ENCODE measurements at places on chromosomes 3 and 15.

DNA sequence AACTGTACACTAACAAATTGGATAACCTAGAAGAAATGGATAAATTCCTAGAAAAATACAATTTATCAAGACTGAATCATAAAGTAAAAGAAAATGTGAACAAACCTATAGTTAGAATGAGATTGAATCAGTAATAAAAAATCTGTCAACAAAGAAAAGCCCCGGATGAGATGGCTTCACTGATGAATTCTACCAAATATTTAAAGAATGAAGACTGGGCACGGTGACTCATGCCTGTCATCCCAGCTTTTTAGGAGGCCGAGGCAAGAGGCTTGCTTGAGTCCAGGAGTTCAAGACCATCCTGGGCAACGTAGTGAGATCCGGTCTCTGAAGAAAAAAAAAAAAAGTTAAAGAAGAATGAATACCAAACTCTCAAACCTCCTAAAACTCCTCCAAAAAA lies 17.7 kb upstream of the AP4E1 start:
- no peak for DNase-seq

DNA sequence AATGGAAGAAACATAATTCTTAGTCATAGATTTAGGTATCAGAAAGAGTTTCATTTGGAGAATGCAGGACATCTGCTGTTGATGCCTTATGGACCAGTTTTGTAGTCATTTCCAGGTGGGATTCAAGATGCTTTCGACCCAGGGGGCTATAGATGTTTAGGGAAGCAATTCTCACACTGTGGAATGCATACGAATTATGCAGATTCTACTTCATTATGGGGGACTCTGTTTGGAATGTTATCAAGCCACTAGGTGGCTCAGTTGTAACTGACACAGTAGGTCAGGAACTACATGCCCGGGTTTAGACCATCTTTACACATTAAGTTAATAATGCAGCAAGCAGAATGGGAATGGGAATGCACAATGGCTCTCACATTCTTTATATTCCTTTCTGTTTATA lies 1359.8 kb downstream of the ZPLD1 start:
- no peak for DNase-seq

GRCh38 chr3:9183811-9184460 lies 65.5 kb downstream of the SRGAP3 start:
- no peak for DNase-seq

DNA sequence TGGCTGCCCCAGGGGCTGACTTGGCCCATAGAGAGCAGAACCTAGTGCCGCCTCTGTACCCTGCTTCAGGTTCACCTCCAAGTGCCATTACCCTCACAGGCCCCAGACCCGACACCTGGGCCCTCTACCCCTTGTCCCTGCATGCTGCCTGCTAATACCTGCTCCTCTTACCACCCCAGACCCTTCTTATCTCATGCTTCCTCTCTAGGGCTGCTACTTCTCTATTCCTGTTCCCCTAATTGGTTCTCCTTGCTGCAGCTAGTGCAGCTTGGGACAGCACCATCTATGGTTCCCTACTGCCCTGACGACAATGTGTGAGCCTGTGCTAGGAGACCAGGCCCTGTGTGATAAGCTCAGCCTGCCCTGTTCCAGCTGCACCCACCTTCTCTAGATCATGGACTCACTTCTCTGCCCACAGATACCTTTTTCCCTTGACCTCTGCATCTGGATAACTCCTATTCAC lies 15.3 kb downstream of the HDAC11 start:
- DNase-seq, result no peak

- DNase-seq, result no peak
Measured at GRCh38 chr3:33602829-33603228, 115.2 kb downstream of the CLASP2 start.

DNA sequence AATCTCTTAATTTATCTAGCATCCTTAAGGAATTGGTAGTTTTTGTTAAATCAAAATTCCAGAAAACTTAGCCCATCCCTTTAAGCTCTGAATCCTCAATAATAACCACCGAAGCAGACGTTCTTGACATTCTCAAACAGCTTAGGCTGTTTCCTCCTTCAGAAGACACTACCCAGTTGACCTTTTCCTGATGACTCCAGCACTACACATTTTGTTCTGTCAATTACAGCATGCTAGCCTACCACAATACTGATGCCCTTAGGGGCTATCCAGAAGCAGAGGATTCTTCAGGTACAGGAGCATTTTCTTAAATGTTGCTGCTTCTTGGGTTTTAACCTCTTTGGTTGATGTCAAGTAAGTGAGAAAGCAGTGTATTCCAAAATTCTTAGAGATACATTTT lies 33.4 kb downstream of the ETV5 start:
- no peak for DNase-seq

DNA sequence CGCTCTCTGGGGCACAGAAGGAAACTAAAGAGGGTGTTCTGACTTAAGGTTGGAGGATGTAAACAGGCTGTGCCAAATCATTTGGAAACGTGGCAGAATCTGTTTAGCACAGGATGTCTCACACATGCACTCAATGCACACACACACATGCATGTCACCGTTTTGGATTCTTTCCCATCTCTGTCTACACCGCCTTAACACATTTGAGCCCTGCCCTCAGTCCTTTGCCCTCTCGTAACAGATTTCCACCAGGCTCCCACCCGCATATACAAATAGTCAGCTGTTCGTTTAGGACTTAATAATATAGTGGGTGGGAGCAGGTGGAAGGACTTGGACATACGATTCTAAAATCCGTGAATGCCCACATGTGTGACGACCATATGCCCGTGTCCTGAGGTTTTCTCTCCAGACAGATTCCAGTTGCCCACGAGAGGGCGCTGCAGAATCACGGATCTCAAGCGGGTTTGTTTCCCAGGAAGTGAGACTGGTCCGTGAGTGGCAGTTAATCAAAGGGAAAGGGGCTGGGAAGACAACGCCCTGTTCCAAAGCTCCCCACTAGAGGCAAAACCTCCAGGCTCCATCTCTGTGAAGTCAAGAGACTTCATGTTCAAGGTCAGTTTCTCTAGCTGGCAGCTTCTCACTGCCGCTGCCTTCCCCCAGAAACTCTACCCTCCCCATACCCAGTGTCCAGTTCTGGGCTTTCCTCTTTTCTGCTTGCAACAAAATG lies 44.5 kb downstream of the NOX5 start:
- peak; percentile 79 for DNase-seq

GRCh38 chr3:103644450-103644849 lies 1209.6 kb downstream of the ZPLD1 start:
- no peak for DNase-seq

DNA sequence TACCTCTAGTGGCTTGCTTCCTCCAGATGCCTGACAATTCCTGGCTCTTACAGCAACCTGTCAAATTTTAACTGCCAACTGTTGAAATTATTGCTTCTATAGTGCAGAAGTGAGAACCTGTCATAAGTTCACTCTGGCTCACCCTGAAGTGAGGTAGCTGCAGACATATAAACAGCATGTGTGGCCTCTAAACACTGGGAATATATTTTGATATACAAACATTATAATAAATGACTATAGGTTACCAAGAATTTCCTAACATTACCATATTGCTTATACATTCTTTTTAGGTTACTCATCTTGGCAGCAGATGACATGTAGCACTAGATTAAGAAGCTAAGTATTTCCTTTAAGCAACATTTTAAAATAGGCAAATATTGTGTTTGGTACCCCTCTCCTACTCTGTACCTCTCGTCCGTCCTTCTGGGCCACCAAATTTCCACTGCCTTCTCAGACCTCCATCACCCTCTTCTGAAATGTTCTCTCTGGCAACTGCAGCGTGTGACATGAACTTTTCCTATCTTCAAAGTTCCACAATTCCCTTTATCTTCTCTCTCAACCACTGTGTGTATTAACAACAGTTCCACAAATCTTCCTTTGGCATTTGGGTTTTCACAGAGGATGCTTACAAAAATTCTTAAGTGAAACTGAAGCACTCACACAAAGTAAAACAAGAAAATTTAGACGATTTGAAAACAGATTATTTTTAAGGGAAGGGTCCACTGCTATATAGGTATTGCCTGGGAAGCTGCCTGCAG lies 15.3 kb upstream of the XXYLT1 start:
- no peak for DNase-seq

DNA sequence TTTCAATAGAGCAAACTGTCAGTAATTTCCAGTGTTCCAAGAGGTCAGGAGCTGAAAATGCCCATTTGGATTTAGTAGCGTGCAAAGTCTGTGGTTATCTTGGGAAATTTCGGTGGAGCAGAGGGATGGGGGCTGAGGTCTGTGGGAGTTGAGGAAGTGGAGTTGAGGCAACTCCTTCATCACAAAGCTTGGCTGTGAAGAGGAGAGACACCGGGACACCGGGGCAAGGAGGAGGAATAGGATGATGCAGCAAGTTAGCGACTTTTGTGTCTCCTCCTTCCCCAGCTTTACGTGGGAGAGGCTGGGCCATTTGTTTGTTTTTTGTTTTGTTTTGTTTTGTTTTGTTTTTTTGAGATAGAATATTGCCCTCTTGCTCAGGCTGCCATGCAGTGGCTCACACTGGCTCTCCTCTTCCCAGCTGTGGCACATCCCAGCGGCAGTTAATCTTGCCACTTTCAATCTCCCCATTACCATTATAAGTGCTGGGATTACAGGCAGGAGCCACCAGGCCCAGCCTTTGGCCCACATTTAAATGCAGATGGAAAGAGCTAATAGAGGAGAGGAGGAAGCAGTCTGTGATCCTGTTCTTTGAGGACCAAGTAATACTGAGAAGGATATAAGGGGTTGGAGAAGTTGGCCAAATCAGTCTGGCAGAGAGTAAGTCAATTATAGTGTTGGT lies 47.1 kb downstream of the CRTC3 start:
- DNase-seq, result no peak

- DNase-seq, result no peak
Measured at GRCh38 chr3:31361371-31362273, 171.1 kb upstream of the STT3B start.

DNA sequence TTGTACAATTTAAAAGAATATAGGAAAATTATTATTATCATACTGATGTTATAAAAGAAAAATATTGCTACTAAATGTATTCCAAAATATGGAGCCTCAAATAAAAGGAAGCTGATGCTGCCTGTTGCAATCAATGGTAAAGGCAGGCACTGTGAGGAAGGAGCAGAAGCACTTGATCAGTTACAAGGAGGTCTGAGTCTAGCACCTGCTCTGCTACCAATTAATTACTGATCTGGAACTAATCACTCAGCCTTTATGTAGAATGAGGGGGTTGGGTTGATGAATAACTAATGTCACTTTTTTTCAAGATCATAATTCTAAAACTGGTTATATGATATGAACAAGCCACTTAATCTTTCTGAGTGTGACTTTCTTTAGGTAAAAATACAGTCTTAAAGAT lies 5.5 kb downstream of the ADGRG7 start:
- DNase-seq, result no peak

- DNase-seq, result no peak
Measured at GRCh38 chr15:51405693-51406523, 64.5 kb downstream of the GLDN start.

GRCh38 chr3:15450438-15451215 lies 23.2 kb downstream of the EAF1 start:
- no peak for DNase-seq

DNA sequence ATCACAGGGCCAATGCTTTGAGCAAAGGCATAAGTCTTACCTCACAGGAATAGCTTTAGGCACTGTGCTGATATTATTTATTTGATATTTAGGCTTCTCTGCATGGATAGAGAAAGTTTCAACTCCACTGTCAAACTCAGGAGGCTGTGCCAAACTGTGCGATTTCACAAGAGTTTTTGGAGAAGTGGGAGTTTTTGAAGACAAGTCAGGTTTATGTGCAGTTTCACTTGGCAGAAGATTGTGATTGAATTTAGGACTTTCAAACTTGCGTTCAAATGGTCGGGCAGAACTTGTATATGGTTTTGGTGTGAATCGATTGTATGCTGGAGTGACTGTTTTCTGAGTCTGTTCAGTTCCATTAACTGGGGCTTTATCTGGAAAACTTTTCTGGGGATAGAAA lies 113.7 kb downstream of the TJP1 start:
- DNase-seq, result no peak

DNA sequence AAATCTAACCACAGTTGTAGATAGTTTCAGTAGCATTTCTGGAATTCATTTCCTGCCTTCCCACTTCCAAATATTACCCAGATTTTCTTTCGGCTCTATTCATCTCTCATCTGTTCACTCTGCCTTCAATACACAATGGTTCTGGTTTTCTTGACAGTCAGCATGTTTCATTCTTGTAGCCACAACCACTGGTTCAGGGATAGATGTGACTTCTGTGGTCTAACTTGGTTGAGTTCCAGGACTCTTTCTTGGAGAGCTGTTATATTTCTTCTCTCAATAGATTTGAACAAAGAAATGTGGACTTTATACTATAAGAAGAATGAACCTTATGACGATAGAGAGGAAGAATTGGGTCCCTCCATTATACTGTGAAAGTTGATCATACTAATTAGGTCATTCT lies 228.8 kb downstream of the NSUN3 start:
- no peak for DNase-seq

- no peak for DNase-seq
Measured at GRCh38 chr15:32943711-32944110, 225.9 kb downstream of the GREM1 start.

All from activated CD4-positive, alpha-beta T cell treated with anti-CD3 and anti-CD28 coated beads, Interleukin-2, Interleukin-4, amounts not matched to agents 100 ng/mL and 50 ng/mL, durations not matched to agents 16 hours and 8 hours (primary cell).